ENCODE measurements at places on chromosomes 12 and 14. TPM values are rescaled to one million over a fixed set of nuclear protein-coding genes. Genes with fewer than 3 reads are reported as not detected.

DNA sequence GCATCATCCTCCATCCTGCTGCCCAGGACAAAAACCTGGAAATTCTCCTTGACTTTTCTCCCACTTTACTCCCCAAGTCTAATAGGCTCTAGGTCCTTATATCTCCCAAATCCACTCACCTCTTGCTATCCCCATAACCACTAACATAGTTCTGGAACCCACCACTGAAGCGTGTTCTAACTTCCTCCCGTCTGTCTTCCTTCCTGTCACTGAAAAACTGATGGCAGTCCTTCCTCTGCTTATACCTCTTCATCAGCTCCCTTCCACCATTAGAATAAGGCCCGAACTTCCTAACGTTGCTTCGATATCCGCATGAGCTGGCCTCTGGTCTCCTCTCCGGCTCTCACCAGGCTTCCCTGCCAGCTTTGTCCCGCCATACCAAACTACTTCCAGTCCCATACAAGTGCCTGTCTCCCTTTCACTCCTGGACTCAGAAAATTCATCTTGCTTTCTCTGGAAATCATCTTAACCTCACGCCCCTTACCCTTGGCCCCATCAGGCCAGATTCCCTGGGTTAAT is 63.0 kb upstream of the BCL2L14 start:
- peak; percentile 14 for DNase-seq

DNA sequence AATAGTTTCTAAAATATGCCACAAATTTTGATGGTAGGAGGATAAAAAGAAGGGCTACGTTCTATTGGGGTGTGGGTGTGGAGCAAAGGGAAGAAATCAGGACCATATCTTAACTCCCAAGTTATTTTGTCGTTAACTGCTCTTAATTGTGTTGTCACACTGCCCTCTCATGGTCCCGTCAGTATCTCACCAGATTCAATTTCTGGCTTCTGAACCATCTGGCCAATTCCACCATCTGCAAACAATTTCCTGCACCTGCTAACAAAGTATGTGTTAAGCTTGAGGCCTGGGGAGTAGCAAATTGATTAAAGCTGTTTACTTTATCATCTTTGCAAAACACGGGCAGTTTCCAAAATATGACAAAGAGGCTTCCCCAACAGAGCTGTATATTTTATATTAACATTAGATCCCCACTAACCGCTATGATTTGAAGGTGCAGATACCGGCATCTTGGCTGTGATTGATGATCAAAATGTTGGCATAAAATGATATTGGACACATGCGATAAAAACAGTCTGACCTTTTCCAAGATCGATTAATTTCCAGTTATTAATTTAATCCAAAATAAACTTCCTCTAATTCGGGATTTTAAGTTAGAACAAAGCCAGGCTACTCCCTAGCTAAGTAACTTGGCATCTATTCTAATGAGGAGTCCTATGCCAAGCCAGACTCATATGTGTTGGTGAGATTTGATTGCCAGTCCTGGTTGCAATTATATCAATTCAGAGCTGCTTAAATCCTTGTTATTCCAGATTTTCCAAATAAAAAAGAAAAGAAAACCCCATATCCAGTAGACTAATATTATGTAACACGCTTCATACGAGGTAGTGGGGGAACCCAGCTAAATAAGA is 6.9 kb upstream of the DNM1L start:
- peak; percentile 40 for DNase-seq

KRT83 gene
- not detected for total RNA-seq

DNA sequence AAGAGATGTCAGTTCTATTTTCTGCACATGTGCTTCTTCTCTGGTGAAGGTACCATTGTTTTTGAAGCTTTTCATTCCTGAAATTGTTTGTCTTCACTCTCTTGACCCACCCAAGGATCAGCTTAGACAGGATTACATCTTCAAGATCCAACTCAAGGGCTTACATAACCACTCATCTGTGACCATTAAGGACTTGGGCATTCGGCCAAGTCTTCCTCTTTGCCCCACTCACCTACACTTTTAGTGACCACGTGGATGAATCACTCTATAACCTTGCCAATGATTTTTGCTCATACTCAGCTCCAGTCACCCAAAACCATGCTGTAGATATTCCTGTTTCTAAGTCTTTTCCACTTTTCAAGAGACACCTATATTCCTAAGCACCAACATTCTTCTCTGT is 36.5 kb upstream of the SSTR1 start:
- no peak for DNase-seq

DNA sequence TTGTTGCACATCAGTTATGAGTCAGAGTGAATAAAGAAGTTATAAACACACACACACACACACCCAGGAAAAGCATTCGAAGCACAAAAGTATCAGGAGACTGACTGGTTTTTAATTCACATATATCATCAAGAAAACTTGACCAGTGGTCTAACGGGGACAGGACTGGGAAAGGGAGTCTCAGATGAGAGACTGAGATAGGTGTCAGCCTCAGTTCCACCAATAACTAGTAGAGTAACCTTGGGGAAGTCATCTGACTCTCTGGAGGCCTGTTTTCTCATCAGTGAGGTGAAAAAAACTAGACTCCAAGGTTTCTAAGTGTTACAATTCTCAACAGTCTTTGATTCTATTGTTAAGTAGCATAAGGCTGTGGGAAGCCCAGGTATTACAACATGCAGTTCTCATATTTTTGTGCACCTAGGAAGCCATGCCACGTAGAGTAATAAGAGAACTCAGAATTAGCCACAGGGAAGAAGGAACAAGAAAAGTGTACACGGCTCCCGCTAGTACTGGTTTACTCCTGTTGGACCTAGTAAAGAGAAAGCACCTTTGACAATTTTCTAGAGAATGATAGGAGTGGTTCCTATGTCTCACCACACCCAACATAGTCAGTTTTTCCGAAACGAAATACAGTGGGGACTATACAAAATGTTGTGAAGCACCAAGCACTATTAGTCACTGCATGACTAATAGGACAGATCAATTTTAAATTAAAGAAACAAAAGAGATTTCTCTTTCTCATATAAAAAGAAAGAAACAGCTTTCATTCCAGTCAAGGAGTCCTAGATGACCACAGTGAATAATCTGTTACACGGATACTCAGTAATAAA is 5.0 kb downstream of the PPTC7 start:
- peak; percentile 72 for DNase-seq

GRCh38 chr14:94686511-94687160 is 74.4 kb downstream of the SERPINA3 start:
- no peak for DNase-seq

DNA sequence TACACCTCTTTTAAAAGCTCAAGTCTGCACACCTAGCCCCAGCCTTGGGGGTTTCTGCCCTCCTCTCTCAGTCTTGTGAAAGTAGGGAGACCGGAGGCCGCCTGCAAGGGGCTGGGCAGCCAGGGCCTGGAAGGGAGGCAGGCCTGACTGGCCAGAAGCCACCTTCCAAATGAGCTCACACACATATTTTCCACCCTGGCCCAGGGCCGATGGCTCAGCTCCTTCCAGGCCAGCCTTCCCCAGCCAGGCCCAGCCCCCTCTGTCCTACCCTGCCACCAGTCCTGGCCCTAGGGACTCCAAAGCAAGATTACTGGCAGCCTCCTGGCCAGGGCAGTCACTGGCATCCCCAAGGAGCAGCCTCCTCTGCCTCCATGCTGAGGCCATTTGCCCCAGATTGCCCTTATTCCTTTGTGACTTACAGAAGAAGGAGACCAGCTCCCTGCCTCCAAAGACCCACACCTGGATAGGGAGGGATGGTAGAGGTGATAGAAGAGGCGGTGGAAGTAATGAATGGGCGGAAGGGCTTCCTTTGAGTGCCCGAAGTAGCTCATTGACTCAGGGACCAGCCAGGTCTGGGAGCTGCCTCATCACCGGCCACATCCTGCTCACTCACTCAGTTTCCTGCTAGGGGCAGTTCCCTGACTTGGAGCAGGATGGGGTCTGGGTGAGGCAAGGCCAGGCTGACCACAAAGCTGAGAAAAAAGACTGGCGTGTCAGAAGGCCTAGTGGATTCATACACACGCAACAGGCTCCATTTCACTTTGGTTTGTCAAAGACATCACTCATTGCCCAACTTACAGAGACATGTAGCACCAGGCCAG is 14.8 kb downstream of the MMP14 start:
- DNase-seq = peak; percentile 27

DNA sequence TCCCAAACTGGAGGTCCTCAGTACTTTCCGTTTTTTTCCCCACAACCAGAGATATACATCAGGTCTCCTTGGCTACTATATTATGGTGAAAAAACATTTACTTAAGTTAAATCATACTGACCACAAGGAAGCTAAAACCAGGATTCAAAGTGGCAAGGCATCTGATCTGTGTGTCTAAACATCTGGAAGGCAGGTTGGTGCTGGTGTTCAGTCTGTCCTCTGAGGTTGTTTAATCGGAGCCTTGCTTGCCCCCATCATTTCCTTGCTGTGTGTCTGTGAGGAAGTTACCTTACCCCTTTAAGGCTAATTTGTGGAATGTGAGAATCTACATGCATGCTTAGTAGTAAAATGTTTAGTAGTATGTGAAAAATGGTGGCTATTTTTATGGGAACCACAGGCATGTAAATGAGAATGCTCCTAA is 75.6 kb downstream of the GALNT4 start:
- DNase-seq = no peak

DNA sequence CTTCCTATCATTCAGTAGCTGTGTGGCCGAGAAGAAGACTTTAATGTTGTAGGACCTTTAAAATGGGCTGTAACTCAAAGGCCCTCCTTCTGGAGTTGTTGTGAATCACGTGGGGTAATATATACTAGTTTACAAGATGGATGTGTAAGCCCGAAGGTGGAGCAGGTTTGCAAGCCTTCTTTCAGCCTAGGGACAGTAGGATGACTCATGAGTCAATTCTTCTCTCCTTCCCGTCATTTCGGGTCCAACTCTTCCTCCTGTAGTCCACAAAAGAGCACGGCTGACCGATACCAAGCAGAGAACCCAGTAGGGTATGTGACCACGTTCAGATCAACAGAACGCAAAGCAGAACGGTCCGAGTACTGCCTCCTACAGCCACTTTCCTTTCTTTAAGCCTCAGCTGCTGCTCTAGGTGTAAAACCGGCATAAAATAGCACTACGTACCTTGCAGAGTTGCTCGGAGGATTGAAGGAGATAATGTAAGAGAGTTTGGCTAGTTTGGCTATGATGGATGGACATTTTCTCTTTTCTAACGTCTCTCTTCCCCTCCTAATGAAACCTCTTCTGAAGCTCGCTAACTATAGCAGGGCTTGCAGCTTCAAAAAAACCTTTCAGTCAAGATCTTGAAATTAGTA is 1.3 kb upstream of the RASSF3 start:
- DNase-seq = peak; percentile 61

- DNase-seq = no peak
Measured at GRCh38 chr14:67059596-67059995, 129.6 kb upstream of the GARIN2 start.

- no peak for DNase-seq
Measured at GRCh38 chr14:101335061-101335661, 226.1 kb upstream of the DIO3 start.

DNA sequence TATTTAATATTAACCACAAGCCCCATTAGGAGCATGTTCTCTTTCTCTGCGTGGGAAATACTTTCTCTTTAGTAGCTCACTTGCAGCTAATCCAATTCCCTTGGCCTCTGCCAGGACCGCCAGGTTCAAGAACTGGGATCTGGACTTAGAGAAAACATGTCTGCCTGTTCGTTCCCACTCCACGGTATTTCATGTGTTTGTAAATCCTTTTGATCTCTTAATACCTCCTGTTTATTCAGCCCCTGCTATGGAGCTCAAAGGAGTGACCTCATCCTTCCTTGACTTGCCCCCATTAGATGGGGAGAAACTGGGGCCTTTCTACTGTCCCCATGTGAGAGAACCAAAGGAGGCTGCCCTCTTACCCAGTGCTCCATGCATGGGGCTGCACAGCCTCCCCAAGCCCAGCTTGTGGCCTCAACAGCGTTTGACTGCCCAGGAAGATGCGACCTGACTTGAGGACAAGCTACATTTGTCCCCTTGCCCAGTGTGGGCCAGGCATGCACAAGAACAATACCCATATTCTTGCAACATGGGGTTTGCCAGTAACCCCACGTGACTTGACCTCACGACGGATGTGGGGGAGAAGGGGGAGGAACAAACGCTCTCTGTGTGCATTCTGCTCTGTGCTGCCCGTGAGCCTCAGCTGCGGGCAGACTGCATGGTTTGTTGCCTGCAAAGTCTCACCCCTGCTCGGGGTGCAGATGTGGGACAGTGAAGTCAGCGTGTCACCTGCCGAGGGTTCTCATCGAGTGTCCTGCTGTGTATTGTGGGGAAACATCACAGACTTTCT is 30.3 kb downstream of the CD9 start:
- peak; percentile 74 for DNase-seq

PLEKHG7 gene
- not detected for total RNA-seq

TAS2R10 gene
- total RNA-seq = not detected

GRCh38 chr14:90263748-90264449 is 7.5 kb downstream of the PSMC1 start:
- no peak for DNase-seq

DNA sequence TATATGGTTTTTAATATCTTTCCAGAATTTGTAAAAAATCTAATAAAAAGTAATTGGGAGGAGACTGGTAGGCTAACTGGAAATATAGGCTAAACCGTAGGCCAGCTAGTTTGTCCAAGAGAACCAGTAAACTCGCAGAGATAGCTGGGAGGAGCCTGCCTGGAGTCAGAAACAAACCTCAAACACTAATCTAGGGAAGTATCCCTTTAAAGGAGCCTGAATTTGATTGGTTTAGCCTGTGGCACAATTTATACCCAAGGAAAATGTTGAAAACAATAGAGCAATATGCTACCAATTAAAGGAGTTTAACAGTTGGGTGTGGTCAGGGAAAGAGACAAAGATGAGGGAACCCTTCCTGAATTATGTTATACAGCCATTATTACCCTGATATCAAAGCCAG is 109.6 kb downstream of the EML5 start:
- DNase-seq = no peak

DPY19L2 gene
- 1.1 TPM for total RNA-seq

- no peak for DNase-seq
Measured at GRCh38 chr14:37263656-37264236, 66.0 kb downstream of the MIPOL1 start.

- DNase-seq = peak; percentile 35
Measured at GRCh38 chr12:13208533-13209435, 12.3 kb downstream of the EMP1 start.

GRCh38 chr14:73760598-73761586 is 46.7 kb upstream of the PNMA1 start:
- no peak for DNase-seq

DNA sequence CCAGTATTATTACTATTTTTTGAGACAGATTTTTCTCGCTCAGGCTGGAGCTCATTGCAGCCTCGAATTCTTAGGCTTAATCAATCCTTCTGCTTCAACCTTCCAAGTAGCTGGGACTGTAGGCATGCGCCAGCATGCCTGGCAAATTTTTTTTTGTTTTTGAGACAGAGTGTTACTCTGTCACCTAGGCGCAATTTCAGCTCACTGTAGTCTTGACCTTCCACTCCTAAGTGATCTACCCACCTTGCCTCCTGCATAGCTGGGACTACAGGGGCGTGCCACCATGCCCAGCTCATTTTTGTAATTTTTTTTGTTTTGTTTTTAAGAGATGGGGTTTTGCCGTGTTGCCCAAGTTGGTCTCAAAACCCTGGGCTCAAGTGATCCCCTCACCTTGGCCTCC is 15.2 kb downstream of the ERC1 start:
- no peak for DNase-seq

RBM25 gene
- total RNA-seq = 93.6 TPM

GRCh38 chr12:89700191-89700810 is 8.3 kb downstream of the ATP2B1 start:
- no peak for DNase-seq

TMEM52B gene
- total RNA-seq = not detected

SMOC1 gene
- total RNA-seq = not detected

Measured in activated naive CD4-positive, alpha-beta T cell treated with anti-CD3 and anti-CD28 coated beads for 36 hours (primary cell).